ENCODE measurements at places on chromosomes 11 and 22. TPM values are rescaled to one million over a fixed set of nuclear protein-coding genes. Genes with fewer than 3 reads are reported as not detected.

Gene GRM5
- total RNA-seq: not detected

DNA sequence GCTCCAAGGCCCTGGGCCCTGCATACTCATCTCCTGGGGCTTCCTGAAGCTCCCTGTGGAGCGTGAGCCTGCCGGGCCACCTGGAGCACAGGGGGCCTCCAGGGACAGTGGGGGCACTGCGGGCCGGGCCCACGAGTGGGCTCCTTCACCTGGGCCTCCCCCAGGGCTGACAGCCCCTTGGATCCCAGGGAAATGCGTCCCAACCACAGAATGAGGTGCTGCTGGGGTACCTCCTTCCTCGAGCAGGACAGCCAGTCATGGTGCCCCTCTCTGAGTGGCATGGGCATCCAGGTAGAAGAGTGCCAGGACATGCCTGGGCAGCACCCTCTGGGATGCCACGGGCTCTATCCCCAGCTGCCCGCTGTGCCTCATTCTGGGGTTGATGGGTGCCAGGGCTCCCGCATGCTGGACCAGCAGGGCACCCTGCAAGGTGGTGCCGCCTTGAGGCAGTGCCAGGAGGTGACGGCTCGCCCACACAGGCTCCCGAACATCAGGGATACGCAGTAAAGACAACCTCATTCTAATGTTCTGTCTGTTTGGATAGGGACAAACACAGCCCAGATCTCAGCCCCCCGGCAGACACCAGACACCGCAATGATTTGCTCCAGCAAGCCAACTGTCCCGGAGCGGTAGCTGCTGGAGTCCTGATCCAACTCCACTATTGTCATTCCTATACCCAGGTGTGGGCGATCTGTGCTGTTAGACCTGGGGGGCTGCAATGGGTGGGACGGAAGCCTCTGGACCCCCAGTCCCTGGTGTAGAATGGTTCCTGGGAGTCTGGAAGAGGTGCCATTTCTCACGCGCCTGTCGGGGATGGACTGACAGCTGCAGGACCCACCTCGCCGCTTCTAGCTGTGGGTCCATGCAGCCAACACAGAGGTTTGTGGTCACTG is 25.8 kb downstream of the KRTAP5-5 start:
- H3K4me1 ChIP-seq: peaks cover 10% of the 10 kb centered on the region
- H3K36me3 ChIP-seq: no peaks in the 10 kb centered on the region
- DNase-seq: no peak
- no peak overlapping the region for H3K4me3 ChIP-seq
- H3K27me3 ChIP-seq: peaks cover 38% of the 10 kb centered on the region

Gene TLCD5
- 1.3 TPM for total RNA-seq

Gene XKR3
- 11.5 TPM for total RNA-seq

- peaks cover 4% of the 10 kb centered on the region for H3K27me3 ChIP-seq
- no peak overlapping the region for H3K4me3 ChIP-seq
- no peaks in the 10 kb centered on the region for H3K36me3 ChIP-seq
- H3K27ac ChIP-seq: no peak overlapping the region
- DNase-seq: no peak
These were observed 107.8 kb upstream of the NAV2 start for GRCh38 chr11:19604679-19605375.

Gene DCHS1
- 0.45 TPM for total RNA-seq

- H3K27ac ChIP-seq: no peak within 1 kb of the TSS
- no peaks in the 10 kb centered on the region for H3K4me1 ChIP-seq
- H3K27me3 ChIP-seq: no peaks in the 10 kb centered on the region
- no peaks in the 10 kb centered on the region for H3K36me3 ChIP-seq
- H3K4me3 ChIP-seq: no peak within 1 kb of the TSS
- no peak for DNase-seq
These were observed at the start of gene OR8J3 for GRCh38 chr11:56140151-56140661. OR8J3 (minus strand) TSS chr11:56140201; CDS start chr11:56137718, 2,483 bp downstream.

Gene OR52I2
- total RNA-seq: not detected

Gene PIK3IP1
- 1.3 TPM for total RNA-seq

Gene POTEH
- not detected for total RNA-seq

Gene RASSF10
- not detected for total RNA-seq

- no peak overlapping the region for H3K27ac ChIP-seq
- H3K4me3 ChIP-seq: no peak overlapping the region
- no peak for DNase-seq
These were observed 129.4 kb downstream of the OSBP2 start for GRCh38 chr22:30824096-30824495.

- H3K4me3 ChIP-seq: no peak overlapping the region
- no peak for DNase-seq
- H3K27ac ChIP-seq: no peak overlapping the region
- H3K27me3 ChIP-seq: peaks cover 77% of the 10 kb centered on the region
These were observed 50.2 kb upstream of the SLC35C1 start for GRCh38 chr11:45754741-45755140.

Gene TOM1
- 13.7 TPM for total RNA-seq

DNA sequence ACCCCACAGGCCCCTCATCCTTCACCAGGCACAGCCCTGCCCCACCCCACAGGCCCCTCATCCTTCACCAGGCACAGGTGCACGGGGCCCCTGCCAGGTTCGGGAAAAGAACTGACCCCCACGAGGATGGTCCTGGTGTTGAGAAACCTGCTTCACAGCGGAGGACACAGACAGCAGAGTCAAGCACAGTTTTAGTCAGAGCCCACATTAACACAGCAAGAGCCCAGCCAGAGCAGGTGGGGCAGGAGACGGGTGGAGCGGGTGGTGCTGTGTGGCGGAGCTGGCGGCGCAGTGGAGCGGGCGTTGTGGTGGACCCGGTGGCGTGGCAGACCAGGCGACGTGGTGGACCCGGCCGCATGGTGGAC is 1085.5 kb downstream of the BRD1 start:
- H3K36me3 ChIP-seq: no peaks in the 10 kb centered on the region
- H3K27me3 ChIP-seq: peaks cover 52% of the 10 kb centered on the region
- DNase-seq: no peak
- no peak overlapping the region for H3K4me3 ChIP-seq
- H3K27ac ChIP-seq: no peak overlapping the region
- no peaks in the 10 kb centered on the region for H3K4me1 ChIP-seq

Gene SLC43A3
- total RNA-seq: 257 TPM

Measured in K562 (cell line).